H4 (cell line): ENCODE measurements at places on chromosomes 2 and 18. TPM values are rescaled to one million over a fixed set of nuclear protein-coding genes. Genes with fewer than 3 reads are reported as not detected.

SLC9A4 gene
- not detected in 2 replicates for total RNA-seq

ITPRIPL1 gene
- total RNA-seq: not detected in 2 replicates

ATOH8 gene
- 13.1 and 13.6 TPM in 2 replicates for total RNA-seq

C2orf78 gene
- 0.31 and 0.45 TPM in 2 replicates for total RNA-seq

NFATC1 gene
- 3.2 and 4.3 TPM in 2 replicates for total RNA-seq

MLPH gene
- 7.7 and 9.9 TPM in 2 replicates for total RNA-seq

MAB21L4 gene
- total RNA-seq: not detected in 2 replicates

TTN gene
- not detected in 2 replicates for total RNA-seq

SERPINB13 gene
- not detected in 2 replicates for total RNA-seq

ECEL1 gene
- total RNA-seq: not detected in 2 replicates

ERBB4 gene
- 0.04 and 0.33 TPM in 2 replicates for total RNA-seq
